PC-9 (cell line): ENCODE measurements at places on chromosomes 7 and 10. TPM values are rescaled to one million over a fixed set of nuclear protein-coding genes. Genes with fewer than 3 reads are reported as not detected.

The PON1 gene
- not detected in 2 replicates for total RNA-seq

The FAM25C gene
- total RNA-seq = not detected in 2 replicates

The ST8SIA6 gene
- 0.60 and 2.1 TPM in 2 replicates for total RNA-seq

The HMX3 gene
- total RNA-seq = not detected in 2 replicates

The MINDY4 gene
- 11.5 and 14.8 TPM in 2 replicates for total RNA-seq

The VGF gene
- total RNA-seq = 2.1 and 2.3 TPM in 2 replicates

The AOC1 gene
- 11.4 and 13.1 TPM in 2 replicates for total RNA-seq

The CTAGE15 gene
- total RNA-seq = 0.20 TPM in 1 of 2 replicates, not detected in the other

The OTUD1 gene
- 16.9 and 21.4 TPM in 2 replicates for total RNA-seq

The PDE6C gene
- not detected in 2 replicates for total RNA-seq

The TDRD1 gene
- total RNA-seq = not detected in 2 replicates

- DNase-seq = no peak
These were observed 20.8 kb upstream of the ERVW-1 start for GRCh38 chr7:92498557-92498956.

- no peak for DNase-seq
These were observed 51.4 kb downstream of the PLPP4 start for GRCh38 chr10:120508393-120508792.

DNA sequence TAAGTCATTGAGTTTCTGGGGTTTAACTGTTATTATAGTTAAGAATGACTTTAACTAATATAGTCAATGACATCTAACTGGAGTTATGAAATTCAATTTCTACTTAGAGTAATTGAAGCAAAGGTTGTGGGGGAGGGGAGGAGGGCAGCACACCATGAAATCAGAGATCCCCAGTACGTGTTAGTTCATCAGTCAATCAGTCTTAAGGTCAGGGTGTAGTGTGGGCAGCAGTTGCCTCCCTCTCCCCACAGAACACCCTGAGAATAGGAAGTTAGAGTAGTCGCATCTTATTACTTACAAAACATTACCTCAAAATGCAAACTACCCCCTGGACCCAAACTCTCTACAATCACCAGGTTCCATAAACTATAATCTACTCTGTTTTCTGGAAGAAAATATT lies 7.0 kb upstream of the HPS1 start:
- no peak for DNase-seq

- no peak for DNase-seq
These were observed 91.3 kb downstream of the IMMP2L start for GRCh38 chr7:111470998-111471397.

DNA sequence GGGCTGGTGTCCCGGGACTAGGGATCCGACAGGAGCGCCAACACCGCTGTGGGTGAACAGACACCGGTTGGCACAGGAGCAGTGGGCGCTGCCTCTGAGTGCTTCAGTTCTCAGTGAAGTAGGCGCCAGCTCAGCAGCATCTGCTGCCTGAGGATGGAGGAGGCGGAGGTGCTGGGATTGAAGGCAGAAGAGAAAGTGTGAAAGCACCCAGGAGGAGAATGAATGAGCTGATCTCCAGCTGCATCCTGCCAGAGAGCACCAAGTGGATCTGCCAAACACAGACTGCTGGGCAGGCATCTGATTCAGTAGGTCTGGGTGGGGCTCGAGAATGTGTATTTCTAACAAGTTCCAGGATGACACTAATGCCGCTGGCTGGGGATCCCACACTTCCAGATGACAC lies 74.5 kb downstream of the LANCL2 start:
- no peak for DNase-seq

DNA sequence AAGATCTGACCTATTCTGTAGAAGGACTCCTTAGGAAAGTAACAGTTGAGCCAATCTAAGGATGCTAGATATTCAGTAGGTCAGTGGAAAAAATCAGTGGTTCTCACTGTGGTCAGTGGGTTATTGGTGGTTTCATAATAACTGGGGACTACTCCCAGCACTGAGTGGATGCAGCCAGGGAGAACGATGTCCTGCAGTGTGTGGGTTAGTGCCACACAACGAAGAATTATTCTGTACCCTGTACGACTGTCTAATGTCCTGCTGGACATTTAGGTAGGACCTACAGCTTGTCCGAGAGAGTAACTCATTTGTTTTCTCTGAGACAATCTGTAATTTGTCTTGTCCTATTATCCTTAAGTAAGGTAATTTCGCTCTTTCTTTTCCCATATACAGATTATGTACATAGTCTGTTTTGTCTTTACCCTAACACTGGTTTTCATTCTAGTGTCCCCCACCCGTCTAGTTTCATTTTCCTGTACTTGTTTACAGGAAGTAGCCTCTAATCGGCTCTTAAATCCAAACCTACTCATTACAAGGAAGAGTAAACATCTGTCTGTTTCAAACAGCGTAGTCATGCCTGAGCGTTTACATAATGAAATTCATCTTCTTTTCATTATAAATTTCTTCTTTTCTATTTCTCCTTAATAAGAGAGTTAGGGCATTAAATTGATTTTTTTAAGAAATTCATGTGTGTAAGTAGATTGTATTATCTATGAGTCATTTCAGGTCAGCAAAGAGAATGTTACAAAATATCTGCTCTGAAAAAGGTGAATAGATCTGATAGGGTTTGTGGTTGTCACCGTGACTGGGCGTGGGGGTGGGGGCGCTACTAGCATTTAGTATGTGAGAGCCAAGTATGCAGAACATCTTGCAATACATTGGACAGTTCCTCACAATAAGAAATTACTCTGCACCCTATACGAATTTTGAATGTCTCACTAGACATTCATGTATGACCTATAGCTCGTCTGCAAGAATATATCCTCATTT lies 8.3 kb upstream of the ZC3HAV1L start:
- DNase-seq = peak; percentile 91

- no peak for DNase-seq
These were observed 15.0 kb downstream of the KAT6B start for GRCh38 chr10:74841265-74841973.

GRCh38 chr7:36736899-36737211 lies 12.6 kb upstream of the AOAH start:
- no peak for DNase-seq

- no peak for DNase-seq
These were observed 32.1 kb downstream of the PRKG1 start for GRCh38 chr10:51106311-51106945.

DNA sequence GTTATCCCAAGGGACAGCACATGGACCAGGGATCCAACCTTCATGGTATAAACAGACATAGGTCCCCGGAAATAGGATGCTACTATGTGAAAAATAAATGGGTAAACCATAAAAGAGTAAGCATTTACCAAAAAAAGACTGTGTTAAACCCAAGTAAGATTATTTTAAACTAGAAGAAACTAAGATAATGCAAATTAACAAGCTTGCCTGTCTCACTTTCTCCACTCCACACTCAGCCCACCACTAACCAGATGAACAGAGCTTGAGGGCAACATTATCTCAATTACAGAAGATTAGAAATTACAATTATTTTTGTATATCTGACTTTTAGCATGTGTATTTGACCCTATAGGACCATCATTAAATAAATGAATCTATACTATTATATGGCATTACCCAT lies 117.2 kb upstream of the CAV2 start:
- no peak for DNase-seq

- peak; percentile 90 for DNase-seq
These were observed 5.4 kb upstream of the HSPB1 start for GRCh38 chr7:76296743-76297740.

DNA sequence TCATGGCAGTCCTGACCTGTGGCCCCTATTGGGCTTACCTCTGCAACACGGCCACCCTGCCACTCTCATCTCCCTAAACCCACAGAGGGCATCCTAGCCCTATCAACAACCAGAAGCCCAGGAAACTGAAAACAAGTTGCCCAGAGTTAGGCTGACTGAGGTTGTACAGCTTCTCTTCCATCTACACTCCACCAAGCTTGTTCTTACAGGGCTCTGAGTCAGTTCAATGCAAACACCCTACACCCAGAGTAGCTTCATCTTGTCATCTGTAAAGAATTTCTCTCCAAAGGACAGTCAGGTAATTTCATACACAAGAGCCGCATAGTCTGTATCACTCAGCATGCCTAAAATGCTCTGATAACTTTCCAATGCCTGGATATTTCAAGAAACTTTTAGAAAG lies 175.4 kb downstream of the ARID5B start:
- peak; percentile 59 for DNase-seq

DNA sequence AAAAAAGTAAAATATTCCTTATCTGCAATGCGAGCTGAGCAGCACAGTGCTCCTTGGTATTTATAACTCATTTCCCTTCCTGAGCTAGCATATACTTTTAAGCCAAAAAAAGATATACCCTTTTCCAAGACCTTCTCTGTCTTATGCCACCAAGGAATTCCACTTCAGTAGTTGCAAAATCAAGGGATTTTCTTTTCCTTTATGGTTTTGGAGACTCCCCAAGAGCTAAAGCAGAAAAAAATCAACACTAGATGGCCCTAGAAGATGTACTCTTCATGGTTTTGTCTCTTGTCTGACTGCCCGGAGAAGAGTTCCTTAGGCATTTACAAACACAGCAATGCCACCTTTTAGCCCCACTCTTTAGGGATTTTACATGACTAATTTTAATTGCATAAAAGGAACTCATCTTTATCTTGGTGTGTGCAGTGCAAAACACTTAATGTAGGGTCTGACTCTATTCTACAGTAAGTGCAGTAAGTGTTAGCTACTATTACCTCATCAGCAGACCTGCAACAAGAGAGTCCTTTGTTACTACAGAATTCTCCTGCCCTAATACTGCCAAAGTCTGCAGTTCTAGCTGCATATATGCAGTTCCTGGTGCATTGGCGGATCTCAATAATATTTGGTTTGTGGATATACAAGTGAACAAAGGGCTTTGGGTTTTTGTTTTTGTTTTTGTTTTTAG lies 443.3 kb downstream of the GFRA1 start:
- no peak for DNase-seq

DNA sequence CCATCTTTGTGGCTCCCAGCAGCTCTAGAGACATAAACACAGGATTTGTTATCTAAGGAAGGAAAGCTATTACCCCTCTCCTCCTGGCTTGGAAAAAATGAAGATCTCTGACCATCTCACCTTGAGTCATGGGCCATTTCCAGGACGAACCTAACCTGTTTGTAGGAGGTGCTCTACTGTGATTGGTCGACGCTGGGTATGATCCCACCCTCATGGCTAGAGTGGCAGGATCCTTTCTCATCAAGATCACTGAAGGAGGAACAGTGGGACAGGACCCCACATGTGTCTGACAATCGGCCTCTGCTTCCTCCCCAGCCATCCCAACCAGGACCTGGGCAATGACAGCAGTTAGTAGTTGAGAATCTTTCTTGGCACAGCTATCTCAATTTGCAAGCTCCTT lies 144.1 kb downstream of the EMX2 start:
- no peak for DNase-seq

- DNase-seq = no peak
These were observed 9.1 kb downstream of the FOXK1 start for GRCh38 chr7:4690953-4691856.

DNA sequence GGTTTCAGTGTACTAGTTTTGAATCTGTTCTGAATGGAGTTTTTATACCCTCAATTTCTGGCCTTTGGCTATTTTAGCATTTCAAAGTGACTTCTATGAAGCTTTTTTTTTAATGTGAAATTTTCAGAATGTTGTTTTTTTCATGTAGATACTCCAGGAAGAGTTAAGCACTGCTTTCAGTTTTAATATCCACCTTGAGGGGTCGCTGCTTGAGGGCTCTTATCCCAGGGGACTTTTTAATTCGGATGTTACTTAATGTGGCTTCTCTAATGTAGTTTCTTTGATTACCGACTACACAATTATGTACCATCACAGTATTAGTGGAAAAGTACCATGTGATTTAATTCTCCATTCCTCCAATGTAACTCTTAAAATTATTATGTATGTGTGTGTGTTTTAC lies 5.2 kb downstream of the IFIT5 start:
- DNase-seq = no peak

- DNase-seq = no peak
These were observed 177.7 kb downstream of the CHCHD3 start for GRCh38 chr7:132904209-132904608.

GRCh38 chr7:80197627-80198026 lies 63.0 kb downstream of the GNAI1 start:
- no peak for DNase-seq

DNA sequence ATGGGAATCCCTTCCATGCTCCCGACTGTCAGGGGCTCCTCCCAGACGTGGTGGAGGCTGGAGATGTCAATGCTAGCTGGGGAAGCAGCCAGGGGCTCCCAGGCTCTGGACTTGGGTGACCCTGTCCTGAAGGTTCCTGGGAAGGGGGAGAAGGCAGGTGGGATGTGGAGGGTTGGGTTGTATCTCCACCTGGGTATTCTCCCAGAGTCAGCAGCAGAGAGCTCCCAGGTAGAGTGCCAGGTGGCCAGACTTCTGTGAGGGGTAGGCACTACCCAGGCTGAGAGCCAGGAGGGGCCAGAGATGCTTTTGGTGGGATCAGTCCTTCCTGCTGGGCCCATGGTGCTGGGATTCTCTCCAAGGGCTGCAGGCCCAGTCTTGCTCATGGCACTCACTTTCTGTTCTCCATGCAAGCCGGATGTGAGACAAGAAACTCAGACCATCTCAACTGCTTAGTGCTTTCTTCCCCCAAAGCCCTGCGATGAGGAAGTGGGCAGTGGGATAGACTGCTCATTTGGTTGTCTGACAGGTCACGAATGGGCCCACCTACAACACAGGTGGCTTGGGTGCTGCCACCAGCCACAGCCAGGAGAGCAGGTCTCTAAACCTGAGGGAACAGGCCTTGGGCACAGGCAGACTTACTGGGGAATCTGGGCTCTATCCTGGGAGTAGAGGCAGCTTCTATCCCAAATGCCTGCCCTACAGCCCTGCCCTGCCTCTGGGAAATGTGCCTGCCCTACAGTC lies 52.5 kb upstream of the CAMK2B start:
- no peak for DNase-seq

GRCh38 chr10:29703271-29703670 lies 68.5 kb upstream of the SVIL start:
- no peak for DNase-seq

- DNase-seq = no peak
These were observed 70.4 kb downstream of the AKR1B1 start for GRCh38 chr7:134388336-134389019.

- no peak for DNase-seq
These were observed 16.2 kb upstream of the MRC1 start for GRCh38 chr10:17792991-17793390.

- DNase-seq = no peak
These were observed 110.8 kb upstream of the PTN start for GRCh38 chr7:137454246-137454724.

GRCh38 chr10:125811251-125811650 lies 11.8 kb downstream of the UROS start:
- no peak for DNase-seq

- DNase-seq = peak; percentile 74
These were observed 443.2 kb upstream of the SEMA3A start for GRCh38 chr7:84637568-84638338.
